ENCODE measurements at places on chromosomes 13 and 19. TPM values are rescaled to one million over a fixed set of nuclear protein-coding genes. Genes with fewer than 3 reads are reported as not detected.

Gene GRIK5
- not detected for total RNA-seq

Gene PINLYP
- 0.44 TPM for total RNA-seq

Gene TUBA3C
- total RNA-seq = not detected

Gene LILRB2
- total RNA-seq = not detected

Gene BTBD2
- total RNA-seq = 55.8 TPM

Gene JOSD2
- 24.2 TPM for total RNA-seq

Gene ARHGAP33
- 2.6 TPM for total RNA-seq

Gene JSRP1
- total RNA-seq = not detected

Data from mammary microvascular endothelial cell (primary cell).